ENCODE measurements at places on chromosomes 6 and 20. TPM values are rescaled to one million over a fixed set of nuclear protein-coding genes. Genes with fewer than 3 reads are reported as not detected.

Gene NINL
- 10.7 TPM for total RNA-seq

Gene TBX18
- 1.5 TPM for total RNA-seq

Gene CFB
- 85.6 TPM for total RNA-seq

Gene TRAPPC3L
- not detected for total RNA-seq

DNA sequence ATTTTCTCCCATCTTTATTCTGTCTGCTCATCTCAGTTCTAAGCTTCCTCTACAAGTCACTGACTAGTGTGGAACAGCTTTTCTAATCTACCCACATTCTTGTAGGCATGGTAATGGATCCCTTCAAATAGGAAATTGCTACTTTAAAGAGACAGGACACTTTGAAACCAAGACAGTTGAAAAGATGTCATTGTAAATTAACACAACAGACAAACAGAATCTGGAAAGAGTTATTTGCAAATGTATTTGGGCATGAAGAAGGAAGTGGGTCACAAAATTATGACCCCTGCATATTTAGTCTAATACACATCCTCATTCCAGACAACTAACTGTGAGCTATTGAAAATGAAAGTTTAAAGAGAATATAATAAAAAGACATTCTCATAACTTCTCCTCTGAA, 298.2 kb upstream of the MARCKS start:
- no peak overlapping the region for H3K27ac ChIP-seq
- H3K4me3 ChIP-seq: no peak overlapping the region
- H3K36me3 ChIP-seq: no peaks in the 10 kb centered on the region
- no peaks in the 10 kb centered on the region for H3K27me3 ChIP-seq
- DNase-seq: no peak
- no peaks in the 10 kb centered on the region for H3K4me1 ChIP-seq

GRCh38 chr6:13259393-13259792, 68.9 kb downstream of the TBC1D7 start:
- no peak overlapping the region for H3K27ac ChIP-seq
- peaks cover 12% of the 10 kb centered on the region for H3K4me1 ChIP-seq
- DNase-seq: no peak
- no peaks in the 10 kb centered on the region for H3K27me3 ChIP-seq
- H3K36me3 ChIP-seq: no peaks in the 10 kb centered on the region

- H3K27ac ChIP-seq: peak overlapping the region; percentile 79
- peak; percentile 45 for DNase-seq
- H3K36me3 ChIP-seq: no peaks in the 10 kb centered on the region
- no peak overlapping the region for H3K4me3 ChIP-seq
- H3K27me3 ChIP-seq: no peaks in the 10 kb centered on the region
These were observed 56.3 kb upstream of the CD93 start for GRCh38 chr20:23142162-23143050.

DNA sequence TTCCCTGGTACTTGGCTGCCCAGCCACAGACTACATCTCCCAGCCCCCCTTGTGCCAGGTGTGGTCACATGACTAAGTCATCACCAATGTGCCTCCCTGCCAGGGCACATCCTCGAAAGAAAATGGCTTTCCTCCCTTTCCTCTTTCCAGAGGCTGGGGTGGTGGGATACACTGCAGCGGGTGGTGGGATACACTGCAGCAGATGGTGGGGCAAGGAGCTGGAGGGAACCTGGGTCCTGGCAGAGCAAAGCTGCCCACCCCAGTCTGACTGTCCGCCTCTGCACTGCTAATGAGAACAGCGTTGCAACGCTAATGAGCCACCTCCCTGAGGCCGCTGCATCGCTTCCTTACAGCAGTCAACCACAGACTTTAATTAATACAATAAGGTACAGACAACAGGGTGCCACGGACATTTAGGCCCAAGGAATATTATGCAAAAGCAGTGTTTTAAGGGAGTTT, 125.3 kb downstream of the PREX1 start:
- no peak for DNase-seq
- H3K27me3 ChIP-seq: no peaks in the 10 kb centered on the region
- no peak overlapping the region for H3K27ac ChIP-seq
- peaks cover 56% of the 10 kb centered on the region for H3K4me1 ChIP-seq
- peaks cover 34% of the 10 kb centered on the region for H3K36me3 ChIP-seq
- no peak overlapping the region for H3K4me3 ChIP-seq

- no peaks in the 10 kb centered on the region for H3K36me3 ChIP-seq
- peak; percentile 50 for DNase-seq
- peak overlapping the region; percentile 75 for H3K27ac ChIP-seq
- H3K4me3 ChIP-seq: peak overlapping the region; percentile 57
- H3K4me1 ChIP-seq: peaks cover 26% of the 10 kb centered on the region
These were observed 417 bp downstream of the NFATC2 start for GRCh38 chr20:51542033-51542570.

GRCh38 chr20:62186887-62187866, 4.3 kb downstream of the MTG2 start:
- H3K27ac ChIP-seq: peak overlapping the region; percentile 2
- no peak for DNase-seq
- peaks cover 31% of the 10 kb centered on the region for H3K4me1 ChIP-seq
- H3K27me3 ChIP-seq: no peaks in the 10 kb centered on the region
- H3K4me3 ChIP-seq: no peak overlapping the region
- H3K36me3 ChIP-seq: peaks cover 34% of the 10 kb centered on the region

GRCh38 chr20:14991023-14991422, 653.6 kb upstream of the FLRT3 start:
- no peak overlapping the region for H3K4me3 ChIP-seq
- no peaks in the 10 kb centered on the region for H3K27me3 ChIP-seq
- DNase-seq: no peak
- no peaks in the 10 kb centered on the region for H3K4me1 ChIP-seq

Data from lower lobe of right lung (tissue), 2 donors.